ENCODE measurements at places on chromosomes 16 and 17. TPM values are rescaled to one million over a fixed set of nuclear protein-coding genes. Genes with fewer than 3 reads are reported as not detected.

The WFDC1 gene
- 31.6 TPM for total RNA-seq

The FTO gene
- 107 TPM for total RNA-seq

The ASGR2 gene
- total RNA-seq = 1.1 TPM

The ALDH3A1 gene
- total RNA-seq = 0.76 TPM

The OTOP2 gene
- not detected for total RNA-seq

The HBZ gene
- not detected for total RNA-seq

The WWOX gene
- total RNA-seq = 30.7 TPM

The CLDN7 gene
- 4.1 TPM for total RNA-seq

The AANAT gene
- total RNA-seq = not detected

The PRR29 gene
- total RNA-seq = 1.0 TPM

The ARMC7 gene
- total RNA-seq = 11.7 TPM

The KRTAP1-5 gene
- total RNA-seq = not detected

The SLC12A4 gene
- 115 TPM for total RNA-seq

The SCGB1C2 gene
- total RNA-seq = not detected

The ABCC12 gene
- not detected for total RNA-seq

The TOX3 gene
- 0.36 TPM for total RNA-seq

The CX3CL1 gene
- 21.3 TPM for total RNA-seq
